ENCODE measurements at places on chromosomes 6 and 20. TPM values are rescaled to one million over a fixed set of nuclear protein-coding genes. Genes with fewer than 3 reads are reported as not detected.

- DNase-seq: no peak
These were observed 233.7 kb downstream of the IBTK start for GRCh38 chr6:82013561-82014530.

ARMC12 gene
- total RNA-seq: 0.64 TPM

TFAP2A gene
- not detected for total RNA-seq

DNA sequence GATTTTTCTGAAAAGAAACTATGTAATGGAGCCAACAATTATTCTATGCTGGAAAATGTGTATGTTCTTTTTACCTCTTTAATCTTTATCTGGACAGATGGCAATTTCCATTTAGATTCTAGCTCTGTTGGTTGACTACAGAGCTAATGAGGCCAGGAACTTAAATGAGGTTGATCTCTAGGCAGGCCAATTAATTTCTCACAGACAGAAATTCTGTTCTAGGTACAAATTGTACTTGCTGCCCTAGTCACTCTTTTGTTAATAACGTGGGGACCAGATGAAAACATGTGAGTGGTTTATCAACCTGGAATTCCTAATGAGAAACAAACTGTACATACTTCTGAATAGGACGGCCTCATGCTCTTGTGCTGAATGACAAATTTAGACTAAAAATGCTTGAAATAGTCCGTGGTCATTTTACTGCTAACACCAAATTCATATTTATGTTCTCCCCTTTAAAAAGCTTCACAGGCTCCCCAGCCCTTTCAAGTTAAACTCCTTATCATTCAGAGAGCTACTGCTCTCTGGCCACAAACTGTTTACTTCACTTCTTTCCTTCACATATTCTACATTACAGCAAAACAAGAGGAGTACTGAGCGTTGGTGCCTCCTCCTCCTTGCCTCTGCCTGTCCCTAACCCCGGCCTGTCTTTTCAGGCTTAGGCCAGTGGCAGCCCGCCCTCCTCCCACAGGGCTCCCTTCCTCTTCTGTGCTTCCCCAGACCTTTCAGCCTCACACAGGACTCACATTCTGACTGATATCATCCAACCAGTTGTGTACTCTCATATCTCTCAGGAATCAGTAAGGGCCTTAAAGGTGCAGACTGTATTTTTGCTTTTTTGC, 41.4 kb downstream of the DTNBP1 start:
- no peak for DNase-seq

DNA sequence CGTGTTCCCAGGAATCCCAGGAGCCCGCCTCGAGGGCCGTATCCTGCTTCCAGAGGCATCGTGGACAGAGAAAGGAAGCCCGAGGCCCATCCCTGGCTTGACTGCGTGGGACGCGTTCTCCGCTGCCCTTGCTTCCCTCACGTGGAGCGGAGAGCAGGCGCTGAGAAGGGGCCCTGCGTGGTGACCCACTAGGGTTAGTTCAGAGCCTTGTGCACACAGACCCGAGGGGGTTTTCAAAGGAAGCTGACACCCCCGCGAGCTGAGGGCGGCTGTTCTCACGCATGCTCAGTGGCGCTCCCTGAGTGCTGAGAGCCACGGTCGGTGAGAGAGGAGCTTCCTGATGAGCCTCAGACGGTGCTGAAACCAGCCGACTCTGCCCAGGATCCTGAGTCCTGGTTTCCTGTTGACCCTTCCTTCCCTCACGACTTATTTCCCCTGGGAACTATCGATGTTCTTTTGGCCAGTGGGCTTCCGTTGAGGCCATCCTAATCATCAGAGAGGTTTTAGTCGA, 28.9 kb upstream of the CCR6 start:
- peak; percentile 74 for DNase-seq

DNA sequence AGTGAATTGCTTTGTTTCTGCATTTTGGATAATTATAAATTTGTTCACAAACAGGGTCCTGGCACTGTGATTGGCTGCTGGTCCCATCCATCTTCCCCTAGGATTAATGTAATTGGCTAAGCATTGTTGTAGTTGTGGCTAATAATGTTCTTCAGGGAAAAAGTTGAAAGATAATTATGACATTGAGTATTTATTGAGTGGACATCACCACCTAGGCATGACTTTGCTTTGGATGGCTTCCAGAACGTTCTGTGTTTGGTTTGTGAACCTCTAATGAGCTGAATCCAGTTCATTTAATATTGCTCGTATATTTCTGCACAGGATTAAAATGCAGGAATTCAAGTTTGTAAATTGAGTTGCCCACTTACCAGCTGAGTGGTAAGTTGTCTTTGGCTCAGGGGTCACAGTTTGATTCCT, 55.1 kb downstream of the ARID1B start:
- no peak for DNase-seq

DNA sequence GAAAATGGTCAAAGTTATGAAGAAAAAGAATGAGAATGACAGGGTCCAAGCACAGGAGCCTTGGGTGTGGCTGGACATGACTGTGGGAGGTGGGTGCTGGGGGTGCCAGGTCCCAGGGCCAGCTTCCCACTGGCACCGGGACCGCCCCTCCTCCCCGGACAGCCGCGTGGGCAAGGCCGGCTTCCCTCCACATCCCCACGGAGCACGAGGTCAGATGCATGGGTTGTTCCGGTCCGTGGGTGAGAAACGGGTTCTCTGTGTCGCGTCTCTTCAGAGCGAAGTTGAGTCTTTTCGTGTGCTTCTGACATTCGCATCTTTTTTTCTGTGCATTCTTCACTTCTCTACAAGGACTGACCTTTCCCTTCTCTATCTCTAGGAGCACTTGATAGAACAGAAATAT, 30.1 kb downstream of the KIF25 start:
- no peak for DNase-seq

DNA sequence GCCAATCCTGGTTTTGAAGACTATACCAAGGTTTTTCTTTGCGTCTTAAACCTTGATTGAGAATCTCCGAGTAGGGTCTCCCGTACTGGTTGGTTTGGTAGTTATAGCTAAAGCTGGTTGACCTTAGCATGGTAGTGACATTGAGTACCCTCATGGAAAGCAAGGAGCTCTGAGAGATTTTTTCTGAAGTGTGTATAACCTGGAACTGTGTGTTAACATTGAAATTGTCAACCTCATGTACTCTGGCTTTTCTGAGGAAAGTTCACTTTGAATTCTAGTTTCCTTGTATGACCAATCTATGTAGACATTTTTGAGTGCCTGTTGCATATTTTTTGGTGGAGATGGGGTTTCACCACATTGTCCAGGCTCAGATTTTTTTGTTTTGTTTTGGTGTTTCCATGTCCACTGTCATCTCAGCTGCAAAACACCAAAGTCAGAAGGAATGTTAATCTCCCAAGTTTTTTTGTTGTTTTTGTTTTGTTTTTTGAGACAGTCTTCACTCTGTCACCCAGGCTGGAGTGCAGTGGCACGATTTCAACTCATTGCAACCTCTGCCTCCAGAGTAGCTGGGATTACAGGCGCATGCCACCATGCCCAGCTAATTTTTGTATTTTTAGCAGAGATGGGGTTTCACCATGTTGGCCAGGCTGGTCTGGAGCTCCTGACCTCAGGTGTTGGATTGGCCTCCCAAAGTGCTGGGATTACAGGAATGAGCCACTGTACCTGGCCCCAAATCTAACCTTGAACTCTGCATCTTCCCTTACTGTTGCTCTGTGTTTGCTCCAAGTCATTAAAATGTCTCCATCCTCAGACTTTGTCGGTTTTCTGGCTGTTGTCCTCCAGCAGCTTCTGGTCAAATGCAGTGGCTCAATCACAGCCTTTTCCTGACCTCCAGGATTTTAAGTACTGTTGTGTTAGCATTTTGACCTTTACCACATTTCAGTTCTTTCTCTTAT, 4.3 kb downstream of the RPS12 start:
- no peak for DNase-seq

DNA sequence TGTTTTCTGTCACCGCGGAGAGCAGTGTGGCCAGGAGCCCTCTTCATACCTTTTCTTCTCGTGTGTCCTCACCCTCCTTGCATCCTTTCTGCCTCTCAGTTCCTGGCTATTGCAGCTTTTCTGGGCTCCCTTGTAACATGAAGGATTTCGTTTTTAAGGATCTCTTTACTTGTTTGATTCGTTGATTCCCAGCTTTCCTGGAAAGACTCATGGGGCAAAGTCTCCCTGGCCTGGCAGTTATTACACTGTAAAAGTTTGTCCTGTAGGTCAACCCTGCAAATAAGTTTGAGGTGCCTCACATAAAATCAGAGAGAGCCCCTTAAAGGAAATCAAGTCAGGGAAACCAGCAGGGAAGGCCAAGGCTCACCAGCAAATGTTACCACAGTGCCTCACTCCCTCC, 70.1 kb downstream of the ISM1 start:
- no peak for DNase-seq

DNA sequence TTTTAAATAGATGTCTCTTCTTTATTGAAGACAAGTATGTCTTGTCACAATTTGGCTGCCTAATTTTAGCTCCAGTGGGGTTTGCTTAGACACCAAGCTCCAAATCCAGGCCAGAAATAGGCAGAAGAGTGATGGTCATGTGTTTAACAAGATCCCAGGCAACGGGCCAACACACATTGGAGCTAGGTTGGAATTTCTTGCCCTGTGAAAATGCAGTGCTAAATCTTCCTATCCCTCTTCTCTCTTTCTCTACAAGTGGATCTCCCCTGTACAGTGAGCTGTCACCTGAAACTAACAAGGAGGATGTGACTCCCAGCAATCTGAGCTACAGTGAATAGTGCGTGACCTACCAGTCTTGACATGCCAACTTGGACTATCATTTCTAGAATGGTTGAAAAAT, 65.3 kb upstream of the VGLL2 start:
- no peak for DNase-seq

ME1 gene
- not detected for total RNA-seq

ERVFRD-1 gene
- not detected for total RNA-seq

CYP21A2 gene
- total RNA-seq: not detected

AKAP12 gene
- 1.1 TPM for total RNA-seq

DNA sequence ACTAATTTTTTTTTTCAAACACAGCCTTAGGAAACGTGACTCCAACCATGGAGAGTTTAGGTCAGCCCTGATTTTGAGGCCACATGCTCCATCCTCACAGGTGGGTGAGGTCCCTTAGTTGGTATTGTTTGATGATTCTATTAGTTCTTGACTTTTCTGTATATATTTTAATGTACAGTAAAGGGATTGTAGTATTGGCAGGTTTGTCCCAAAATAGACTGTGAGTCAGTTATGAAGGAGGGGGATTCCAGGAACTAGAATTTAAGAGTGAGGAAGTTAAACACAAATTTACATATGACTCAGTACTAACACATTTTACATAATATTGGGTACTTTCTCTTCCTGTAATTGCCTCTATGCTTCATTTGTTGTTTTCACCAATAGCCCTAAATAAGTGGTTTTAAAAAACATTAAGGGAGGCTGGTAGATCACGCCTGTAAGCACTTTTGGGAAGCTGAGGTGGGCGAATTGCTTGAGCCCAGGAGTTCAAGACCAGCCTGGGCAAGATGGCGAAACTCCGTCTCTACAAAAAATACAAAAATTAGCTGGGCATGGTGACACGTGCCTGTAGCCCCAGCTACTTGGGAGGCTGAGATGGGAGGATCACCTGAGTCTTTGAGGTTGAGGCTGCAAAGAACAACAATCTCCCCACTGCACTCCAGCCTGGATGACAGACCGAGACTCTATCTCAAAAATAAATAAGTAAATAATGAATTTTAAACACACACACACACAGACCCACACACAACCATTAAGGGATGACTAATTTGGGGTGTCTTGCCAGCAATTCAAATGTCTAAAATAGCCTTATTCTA, 81.8 kb downstream of the SGK1 start:
- DNase-seq: peak; percentile 69

GRCh38 chr6:25842526-25842925, 10.7 kb upstream of the SLC17A1 start:
- DNase-seq: no peak

RAMACL gene
- 0.14 TPM for total RNA-seq

TBCC gene
- 18.4 TPM for total RNA-seq

- DNase-seq: peak; percentile 62
These were observed 2.1 kb downstream of the RAET1E start for GRCh38 chr6:149895833-149896271.

DNA sequence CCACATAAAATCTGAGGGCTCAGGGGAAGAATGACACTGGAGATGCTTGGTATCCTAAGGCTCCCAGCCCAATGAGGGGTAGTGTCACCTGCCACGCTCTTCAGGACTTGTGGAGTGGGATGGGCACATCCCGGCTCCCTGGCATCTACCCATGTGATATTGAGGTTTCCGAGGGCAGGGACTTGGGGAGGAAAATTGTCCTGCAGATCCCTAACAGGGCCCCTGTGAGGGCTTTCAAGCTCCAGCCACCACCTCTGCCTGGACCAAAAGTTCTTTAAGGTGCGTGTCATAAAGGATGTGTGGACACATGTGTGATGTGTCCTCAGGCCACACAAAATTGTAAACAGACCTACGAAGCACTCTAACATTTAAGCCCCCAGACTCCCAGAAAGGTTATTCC, 2.5 kb downstream of the SCML4 start:
- DNase-seq: peak; percentile 70

- no peak for DNase-seq
These were observed 70.1 kb upstream of the TENT5A start for GRCh38 chr6:81822568-81822967.

- peak; percentile 69 for DNase-seq
These were observed 21.3 kb downstream of the STAU1 start for GRCh38 chr20:49166534-49167449.

DNA sequence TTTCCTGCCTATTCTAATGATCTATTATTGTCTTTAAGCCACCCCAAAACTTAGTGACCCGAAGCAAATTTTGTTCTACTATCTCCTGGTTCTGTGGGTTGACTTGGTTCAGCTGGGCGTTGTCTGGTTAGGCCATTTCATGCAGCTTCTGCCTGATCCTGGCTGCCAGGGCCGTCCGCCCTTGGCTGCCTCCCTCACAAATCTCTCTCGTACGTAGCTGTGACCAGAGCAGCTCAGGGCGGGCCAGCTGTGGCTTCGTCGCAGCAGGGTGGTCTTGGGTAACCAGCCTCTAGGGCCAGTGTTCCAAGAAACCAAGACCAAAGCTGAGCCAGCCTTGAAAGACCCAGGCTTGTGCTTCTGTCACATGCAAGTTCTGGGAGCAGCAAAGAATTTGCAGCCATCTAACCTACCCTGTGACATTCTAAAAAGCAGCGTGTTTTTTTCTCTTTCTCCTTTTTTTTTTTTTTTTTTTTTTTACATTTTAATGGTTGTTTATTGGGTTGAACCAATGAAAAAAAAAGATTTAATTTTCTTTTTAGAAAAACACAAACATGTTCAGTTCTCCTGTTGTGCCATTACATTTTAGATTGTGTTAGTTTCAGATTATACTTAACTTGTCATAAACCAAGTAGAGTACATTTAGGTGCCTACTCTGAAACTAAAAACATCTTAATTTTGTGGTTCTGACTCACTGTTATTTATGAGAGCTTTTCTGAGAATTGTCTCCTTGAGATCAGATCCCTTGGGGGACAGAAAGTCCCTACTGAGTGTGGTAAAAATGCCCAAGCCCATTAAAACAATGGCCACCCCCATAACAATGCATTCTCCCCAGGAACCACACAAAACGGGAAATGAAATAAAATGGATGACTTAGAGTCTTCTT, 83.9 kb downstream of the ZDHHC14 start:
- peak; percentile 75 for DNase-seq

GDAP1L1 gene
- not detected for total RNA-seq

GRCh38 chr6:129517288-129517687, 192.7 kb downstream of the ARHGAP18 start:
- no peak for DNase-seq

DUSP15 gene
- total RNA-seq: not detected

Data from activated CD4-positive, alpha-beta T cell treated with anti-CD3 and anti-CD28 coated beads, Interleukin-2, amount 10 ng/mL, durations not matched to agents 24 days and 14 days (primary cell).